ENCODE measurements at places on chromosomes 13 and 19.

- no peak for DNase-seq
These were observed 752.5 kb upstream of the SGCG start for GRCh38 chr13:22428188-22428828.

GRCh38 chr19:40465025-40465556 is 454 bp downstream of the BLVRB start:
- no peak for DNase-seq

DNA sequence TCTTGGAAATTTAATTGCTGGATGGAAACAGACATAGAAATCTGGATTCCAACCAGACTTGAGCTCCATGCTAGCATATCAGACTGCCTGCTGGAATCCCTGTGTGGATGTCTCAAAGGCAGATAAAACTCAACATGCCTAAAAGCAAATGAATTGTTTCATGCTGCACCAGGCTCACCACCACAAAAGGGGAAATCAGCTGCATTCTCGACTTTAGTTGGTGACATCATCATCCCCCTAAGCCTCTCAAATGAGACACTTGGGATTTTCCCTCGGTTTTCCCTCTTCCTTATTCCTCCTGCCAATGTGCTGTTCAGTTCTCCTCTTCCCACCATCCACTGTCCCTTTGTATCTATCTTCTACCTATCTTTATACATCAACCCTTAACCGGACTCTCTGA is 134.3 kb downstream of the ZDHHC20 start:
- DNase-seq: no peak

DNA sequence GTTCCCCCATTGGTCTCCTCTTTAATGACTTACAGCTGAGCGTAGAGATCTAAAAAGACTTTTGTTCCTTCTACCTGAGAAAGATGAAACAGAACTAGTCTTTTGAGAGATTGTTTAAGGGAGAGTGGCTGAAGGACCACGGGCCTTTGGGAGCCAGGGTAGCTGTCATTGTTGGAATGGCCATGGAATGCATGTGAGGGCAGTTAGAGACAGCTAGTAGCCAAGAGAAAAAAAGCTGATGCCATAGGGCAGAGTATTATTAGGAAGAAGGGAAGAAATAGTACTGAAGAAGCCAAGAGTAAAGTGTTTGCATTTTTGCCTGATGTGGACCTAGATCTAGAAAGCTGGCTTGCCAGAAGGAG is 5.6 kb downstream of the ZNF507 start:
- no peak for DNase-seq

DNA sequence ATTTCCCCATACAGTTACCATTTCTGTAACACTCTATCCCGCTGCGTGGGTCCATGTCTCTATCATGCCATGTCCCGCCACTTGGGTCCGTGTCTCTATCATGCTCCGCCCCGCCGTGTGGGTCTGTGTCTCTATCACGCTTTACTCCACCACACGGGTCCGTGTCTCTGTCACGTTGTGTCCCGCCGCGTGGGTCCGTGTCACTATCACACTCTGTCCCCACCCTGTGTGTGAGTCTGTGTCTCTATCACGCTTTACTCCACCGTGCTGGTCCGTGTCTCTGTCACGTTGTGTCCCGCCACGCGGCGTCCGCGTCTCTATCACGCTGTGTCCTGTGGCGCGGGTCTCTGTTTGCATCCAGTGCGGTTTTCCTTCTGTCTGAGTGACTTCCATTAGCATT is 11.6 kb downstream of the ADPRHL1 start:
- DNase-seq: no peak

DNA sequence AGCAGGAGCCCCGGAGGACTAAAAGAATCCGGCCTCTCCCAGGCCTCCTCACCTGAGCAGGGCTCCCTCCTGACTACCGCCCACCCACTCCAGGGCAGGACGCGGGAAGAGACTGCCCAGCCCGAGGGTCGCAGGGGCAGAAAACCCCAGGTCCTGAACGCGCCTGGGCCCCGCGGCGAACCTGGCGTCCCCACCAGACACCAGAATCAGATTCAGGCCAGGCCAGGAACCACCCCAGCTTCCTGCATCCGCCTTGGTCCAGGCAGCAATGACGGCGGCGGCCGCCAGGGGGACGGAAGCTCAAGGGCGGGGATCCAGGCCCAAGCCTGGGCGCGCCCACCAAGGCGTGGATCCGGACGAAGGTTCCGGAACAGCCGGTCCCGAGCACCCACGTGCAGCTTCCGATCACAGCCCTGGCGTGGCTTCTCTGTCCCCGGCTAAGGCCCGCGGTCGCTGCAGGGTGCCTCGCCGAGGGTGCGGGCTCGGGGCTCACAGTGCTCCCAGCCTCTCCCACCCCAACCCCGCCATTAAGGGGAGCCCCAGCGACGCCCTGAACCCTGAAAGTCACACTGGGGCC is 3.6 kb downstream of the LGALS7 start:
- no peak for DNase-seq

GRCh38 chr19:51800473-51801244 is 5.7 kb downstream of the FPR3 start:
- DNase-seq: no peak

DNA sequence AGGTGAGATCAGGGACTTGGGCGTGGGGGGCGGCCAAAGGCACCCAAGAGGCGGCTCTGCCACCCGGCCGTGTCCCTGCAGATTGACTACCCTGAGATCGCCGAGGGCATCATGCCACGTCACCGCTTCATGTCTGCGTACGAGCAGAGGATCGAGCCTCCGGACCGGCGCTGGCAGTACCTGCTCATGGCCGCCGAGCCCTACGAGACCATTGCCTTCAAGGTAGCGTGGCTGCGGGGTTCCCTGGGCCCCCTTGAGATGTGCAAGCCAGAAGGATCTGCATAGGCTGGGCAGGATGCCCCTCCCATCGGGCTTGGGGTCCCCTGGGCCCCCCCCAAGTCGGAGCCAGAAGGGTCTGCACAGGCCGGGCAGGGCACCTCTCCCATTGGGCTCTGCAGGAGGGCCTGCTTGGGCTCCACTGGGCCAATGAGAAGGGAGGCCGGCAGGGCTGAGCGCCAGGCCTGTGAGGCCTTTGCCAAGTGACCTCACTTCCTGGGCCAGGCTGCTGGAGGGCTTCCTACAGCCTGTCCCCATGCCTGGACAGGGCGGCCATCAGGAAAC is 2.2 kb upstream of the AMH start:
- DNase-seq: peak; percentile 28

- DNase-seq: no peak
These were observed 283.3 kb downstream of the DIAPH3 start for GRCh38 chr13:59880468-59880867.

Measured in C1 segment of cervical spinal cord (tissue), 14 donors.